Foreskin keratinocyte (primary cell): ENCODE measurements at places on chromosomes 1 and 21. TPM values are rescaled to one million over a fixed set of nuclear protein-coding genes. Genes with fewer than 3 reads are reported as not detected.

The SAMSN1 gene
- not detected in 2 replicates for total RNA-seq

The IGFN1 gene
- total RNA-seq, result not detected in 2 replicates

The CA6 gene
- not detected in 2 replicates for total RNA-seq

The SLAMF1 gene
- total RNA-seq, result not detected in 2 replicates
